ENCODE measurements at places on chromosomes 13 and 19.

DNA sequence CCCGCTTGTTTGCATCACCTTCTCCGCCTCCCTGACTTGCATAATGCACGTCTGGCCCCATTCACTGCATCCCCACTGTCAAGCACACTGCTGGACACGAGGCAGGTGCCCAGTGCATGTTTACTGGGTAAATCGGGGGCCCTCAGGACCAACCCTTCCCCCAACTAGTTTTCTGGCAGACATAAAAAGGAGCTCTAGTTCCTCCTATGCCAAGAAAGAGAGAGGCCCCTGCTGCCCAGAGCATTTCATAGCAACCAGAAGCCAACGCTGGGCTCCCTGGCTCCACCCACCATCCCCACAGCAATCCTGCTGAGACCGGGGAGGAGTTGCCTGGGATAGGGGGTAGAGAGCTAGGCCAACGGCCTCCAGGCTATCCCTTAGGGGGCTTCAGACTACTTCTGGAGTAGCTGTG, 23.2 kb downstream of the ANKRD27 start:
- DNase-seq, result no peak

GRCh38 chr19:46080561-46080960, 39.8 kb upstream of the IGFL4 start:
- DNase-seq, result peak; percentile 74

- DNase-seq, result no peak
Measured at GRCh38 chr13:107865643-107866031, 349.7 kb downstream of the LIG4 start.

DNA sequence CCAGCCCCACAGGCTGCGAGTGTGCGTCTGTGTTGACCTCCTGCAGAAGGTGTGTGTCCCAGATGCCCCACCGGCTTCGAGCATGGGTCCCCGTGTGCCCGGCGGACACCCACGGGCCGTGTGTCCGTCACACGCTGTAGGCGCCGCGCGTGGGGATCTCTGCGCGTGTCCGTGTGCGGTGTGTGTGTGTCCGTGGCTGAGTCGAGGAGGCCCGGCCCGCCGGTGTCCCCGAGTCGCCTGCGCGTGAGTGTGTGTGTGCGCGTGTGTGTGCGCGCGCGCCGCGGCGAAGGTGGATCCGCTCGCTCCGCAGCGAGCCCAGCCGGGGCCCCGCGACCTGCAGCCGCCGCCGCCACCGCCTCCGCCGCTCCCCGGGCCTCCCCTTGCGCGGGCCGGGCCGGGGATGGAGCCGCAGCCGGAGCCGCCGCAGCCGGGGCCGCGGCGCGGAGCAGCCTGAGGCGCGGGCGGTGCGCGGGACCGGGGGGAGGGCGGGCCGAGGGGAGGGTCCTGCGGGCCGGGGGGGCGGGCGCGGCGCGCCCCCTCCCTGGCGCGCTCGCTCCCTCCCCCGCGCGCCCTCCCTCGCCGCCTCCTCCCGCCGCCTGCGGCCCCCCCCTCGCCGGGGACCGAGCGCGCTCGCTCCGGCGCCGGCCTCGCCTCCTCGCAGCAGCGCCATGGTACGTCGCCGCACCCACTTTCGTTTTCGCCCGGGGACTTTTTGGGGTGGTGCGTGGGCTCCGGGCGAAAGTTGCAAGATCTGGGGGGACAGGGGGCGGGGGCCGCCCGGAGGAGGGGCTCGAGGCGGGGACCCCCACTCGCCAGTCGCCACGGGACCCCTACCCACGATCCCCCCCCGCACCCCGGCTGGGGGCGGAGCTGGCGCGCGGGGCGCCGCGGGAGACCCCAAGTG, 7.1 kb upstream of the NFIC start:
- peak; percentile 54 for DNase-seq

DNA sequence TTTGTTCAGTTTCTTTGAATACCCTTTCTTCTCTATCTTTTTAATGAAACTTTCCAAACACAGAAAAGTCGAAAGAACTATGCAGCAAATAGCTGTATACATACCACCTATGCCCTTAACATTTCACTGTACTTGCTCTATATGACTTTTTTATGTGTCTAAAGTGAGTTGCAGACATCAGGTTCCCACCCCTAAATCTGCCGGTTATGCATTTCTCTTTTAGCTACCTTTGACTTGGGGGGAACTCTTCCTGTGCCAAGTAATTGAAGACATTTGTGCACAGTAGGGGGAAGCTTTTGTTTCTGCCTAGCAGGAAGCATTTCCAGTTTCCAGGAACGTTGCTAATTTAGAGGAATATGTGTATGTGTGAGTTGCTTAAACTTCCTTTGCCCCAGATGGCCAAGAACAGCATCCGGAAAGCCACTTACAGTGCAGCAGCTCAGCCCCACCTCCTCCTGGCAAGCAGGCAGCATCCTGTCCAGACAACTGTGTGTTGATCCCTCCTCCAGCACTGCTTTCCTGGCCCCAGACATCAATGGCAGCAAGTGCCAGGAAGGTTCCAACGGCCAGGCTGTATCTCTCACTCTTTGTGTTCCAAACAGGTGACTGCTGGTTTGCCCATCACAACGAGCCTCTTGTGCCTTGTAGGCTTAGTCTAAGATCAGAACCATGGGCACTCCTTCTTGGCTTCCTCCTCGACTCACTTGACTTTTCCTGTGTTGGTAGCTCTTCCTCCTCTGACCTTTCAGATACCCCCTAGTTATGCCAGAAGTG, 14.7 kb upstream of the GRAMD1A start:
- DNase-seq, result peak; percentile 43

GRCh38 chr13:101985321-101985720, 416.5 kb downstream of the FGF14 start:
- DNase-seq, result no peak

DNA sequence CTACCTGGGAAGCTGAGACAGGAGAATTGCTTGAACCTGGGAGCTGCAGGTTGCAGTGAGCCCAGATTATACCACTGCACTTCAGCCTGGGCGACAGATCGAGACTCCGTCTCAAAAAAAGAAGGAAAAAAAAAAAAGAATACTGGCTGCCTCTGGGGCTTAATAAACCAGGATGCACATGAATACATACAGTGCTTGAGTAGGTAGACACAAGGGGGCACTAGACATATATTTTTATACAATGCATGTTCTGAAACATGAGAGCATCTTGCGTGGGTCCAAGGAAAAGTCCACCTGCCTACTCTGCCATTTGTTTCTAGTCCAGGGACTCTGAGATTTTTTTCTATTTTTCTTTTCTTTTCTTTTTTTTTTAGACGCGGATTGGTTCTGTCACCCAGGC, 31.2 kb downstream of the KEAP1 start:
- DNase-seq, result peak; percentile 46

GRCh38 chr19:2629491-2630351, 72.8 kb downstream of the GNG7 start:
- DNase-seq, result no peak

- DNase-seq, result no peak
Measured at GRCh38 chr13:39893808-39894207, 238.3 kb downstream of the COG6 start.

Measured in EL (cell line).